Activated gamma-delta T cell treated with Interleukin-2 at 50 U/mL for 16 hours (primary cell): ENCODE measurements at places on chromosomes 11 and 22.

DNA sequence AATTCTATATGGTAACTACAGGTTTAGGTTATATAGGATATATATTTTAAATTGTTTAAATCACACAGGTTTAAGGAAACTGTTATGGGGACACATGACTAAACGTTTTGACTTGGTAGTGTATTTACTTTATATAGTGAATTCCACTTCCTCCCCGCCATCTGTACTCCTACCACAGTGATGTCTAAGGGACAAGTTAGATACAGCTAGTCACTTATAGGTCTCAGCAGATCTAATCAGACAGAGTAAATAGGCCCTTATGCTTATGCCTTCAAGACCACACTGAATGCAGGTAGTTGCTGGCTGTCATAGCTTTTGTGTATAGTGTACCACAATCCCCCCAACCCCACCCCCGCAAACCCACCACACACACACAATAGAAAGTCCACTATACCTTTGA, 8.2 kb downstream of the SESN3 start:
- DNase-seq, result no peak

DNA sequence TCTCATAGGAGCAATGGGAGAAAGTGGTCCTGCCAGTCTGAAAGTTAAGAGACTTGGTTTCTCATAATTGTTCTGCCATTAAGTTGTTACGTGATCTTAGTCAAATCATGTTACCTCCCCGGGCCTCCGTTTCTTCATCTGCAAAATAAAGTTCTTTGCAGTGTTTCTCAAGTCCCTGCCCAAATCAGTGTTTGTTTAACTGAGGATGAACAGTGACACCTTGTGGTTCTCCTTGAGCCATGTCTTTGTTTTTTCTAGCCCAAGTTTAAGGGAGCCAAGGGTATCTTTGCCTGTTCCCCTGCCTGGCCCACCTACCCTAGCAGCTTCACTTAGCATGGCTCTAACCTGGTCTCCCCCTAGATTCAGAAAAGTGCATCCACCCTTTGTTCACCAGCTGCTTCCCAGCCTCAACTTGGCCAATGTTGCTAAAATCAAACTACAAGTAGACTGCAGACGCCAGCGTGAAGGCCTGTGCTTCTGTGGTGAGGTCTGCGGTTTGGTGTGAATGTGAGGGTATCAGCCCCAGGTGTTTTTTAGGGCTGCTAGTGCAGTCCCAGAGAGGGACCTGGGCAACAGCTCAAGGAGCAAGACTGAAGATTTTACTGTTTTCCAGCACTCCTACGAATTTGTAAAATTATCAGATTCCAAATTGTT, 35.5 kb downstream of the FZD4 start:
- no peak for DNase-seq

GRCh38 chr22:46676881-46677280, 56.7 kb downstream of the GRAMD4 start:
- no peak for DNase-seq

DNA sequence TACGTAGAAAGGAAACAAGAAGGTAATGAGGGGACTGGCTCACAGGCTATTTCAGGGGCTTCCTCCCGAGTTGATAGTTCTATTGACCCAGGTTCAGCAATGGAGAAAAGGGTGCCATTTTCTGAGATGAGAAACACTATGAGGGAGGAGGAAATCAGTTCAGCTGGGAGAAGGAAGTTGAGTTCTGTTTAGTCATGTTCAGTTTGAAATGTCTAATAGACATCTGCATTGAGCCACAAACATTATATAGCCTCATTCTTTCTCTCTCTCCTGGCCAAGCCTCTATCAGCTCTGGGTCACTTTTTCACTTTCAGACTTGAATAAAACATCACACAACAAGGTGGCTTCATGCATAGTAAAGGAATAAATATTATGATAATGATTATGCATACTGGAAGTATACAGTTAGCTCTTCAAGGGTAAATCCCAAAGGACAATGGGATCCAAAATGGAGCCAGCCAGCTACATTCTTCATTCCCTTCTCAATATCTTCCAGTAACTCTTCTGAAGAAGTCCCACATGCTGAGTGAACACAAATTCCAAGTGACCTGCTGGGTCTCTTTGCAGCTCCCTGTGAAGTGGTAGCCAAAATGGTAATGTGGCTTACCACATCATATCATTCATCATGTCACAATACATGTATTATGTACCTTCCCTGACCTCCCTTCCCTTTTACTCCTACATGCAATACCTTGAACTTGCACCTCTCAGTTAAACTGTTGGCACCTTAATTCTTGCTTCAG, 80.9 kb upstream of the CD44 start:
- no peak for DNase-seq
